ENCODE measurements at places on chromosomes 6 and 20.

DNA sequence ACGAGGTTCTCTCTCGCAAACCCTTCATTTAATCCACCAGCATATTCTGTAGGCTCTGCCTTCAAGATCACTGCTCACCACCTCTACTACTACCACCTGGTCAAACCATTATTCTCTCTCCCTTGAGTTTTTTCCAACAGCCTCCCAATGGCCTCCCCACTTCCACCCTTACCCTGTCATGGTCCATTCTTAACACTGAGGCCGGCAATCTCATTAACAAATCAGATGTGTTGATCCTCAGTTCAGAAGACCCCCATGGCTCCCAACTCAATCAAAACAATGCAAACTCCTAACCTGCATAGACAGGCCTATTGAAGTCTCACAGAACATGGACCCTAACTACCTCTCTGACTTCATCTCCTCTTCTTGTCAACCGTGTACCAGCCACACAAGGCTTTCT is 2.2 kb downstream of the AURKA start:
- no peak for DNase-seq

DNA sequence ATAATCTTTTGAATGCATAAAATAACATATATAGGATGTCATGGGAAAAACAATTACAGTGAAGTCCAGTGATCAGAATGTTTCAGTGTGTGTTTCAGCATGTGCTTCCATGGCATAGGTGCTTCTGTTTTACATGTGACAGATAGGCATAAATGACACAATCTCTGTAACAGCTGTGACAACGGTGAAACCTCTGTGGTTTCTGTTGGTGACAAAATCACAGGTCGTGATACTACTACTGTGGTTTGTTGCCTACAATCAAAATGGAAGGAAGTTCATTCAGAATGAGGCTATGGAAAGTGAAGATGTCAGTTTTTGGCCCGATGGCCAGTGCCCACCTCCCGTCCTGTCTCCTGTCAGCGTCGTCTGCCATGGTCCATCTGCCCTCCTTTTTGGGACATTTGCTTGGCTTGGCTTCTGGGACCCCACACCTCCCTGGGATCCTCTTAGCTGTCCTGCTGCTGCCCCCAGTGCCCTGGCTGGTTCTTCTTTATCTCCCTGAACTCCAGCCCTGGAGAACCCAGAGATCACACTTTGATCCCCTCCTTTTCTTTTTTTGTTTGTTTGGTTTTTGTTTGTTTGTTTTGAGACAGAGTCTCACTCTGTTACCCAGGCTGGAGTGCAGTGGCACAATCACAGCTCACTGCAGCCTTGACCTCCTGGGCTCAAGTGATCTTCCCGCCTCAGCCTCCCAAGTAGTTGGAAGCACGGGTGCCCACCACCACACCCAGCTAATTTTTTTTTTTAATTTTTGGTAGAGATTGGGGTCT is 79.3 kb upstream of the NAA20 start:
- DNase-seq, result no peak

GRCh38 chr6:11288065-11288464 is 55.6 kb upstream of the NEDD9 start:
- DNase-seq, result no peak

GRCh38 chr20:16216914-16217230 is 356.4 kb downstream of the KIF16B start:
- no peak for DNase-seq

- no peak for DNase-seq
Observed at GRCh38 chr6:125804264-125804663, 13.5 kb downstream of the NCOA7 start.

DNA sequence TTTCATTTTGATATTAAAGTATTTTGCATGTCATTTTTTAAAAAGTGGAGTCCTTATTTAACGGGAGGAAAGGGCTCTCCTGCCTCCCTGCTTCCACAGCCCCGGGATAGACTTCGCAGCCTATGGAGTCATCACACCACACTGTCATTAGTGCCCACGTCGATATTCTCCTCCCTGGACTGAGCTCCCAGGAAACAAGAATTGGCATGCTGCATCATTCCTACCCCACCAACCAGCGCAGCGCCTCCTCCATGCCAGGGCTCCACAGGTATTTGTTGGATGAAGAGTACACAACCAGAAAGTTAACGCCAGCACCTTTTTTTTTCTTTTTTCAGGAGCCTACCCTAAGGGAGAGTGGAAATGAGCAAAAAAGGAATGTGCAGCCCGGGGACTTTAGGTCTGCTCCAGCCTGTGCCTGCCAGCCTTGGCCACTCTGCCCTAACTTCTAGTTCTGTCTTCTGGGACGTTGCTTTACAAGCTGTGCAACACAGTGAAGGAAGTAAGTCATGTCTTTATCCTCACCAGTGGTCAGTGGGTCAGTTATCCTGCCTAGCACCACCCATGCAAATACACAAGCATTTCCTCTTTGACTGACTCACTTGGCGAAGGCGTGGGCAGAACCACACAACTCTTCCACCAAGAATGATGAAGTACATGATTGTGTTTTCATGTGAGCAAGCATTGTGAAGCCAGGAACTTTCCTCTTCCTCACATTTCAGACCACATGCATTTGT is 180.7 kb upstream of the UST start:
- no peak for DNase-seq

DNA sequence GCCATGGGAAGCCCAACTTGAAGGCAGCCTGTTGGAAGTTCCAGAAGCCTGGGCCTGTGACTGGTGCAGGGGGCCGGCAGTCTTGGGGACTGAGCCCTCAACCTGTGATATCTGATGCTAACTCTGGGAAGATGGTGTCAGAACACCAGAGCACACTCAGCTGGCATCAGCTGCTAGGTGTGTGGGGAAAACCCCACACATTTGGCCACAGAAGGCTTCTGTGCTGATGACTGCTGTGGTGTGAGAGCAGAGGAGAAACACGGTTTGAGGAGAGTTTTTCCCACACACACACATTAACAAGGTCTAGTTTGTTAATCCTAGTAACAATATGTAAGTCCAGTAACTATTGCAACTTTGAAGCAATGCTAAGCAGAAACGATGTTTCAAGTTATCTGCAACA is 78.0 kb downstream of the PSMB1 start:
- DNase-seq, result no peak

GRCh38 chr6:24242924-24243323 is 114.9 kb downstream of the DCDC2 start:
- no peak for DNase-seq

- DNase-seq, result no peak
Observed at GRCh38 chr6:161256407-161256806, 17.5 kb downstream of the AGPAT4 start.

GRCh38 chr20:327186-328026 is 2.1 kb downstream of the SOX12 start:
- no peak for DNase-seq

GRCh38 chr6:36556281-36556680 is 9.0 kb upstream of the STK38 start:
- DNase-seq, result no peak

All from stimulated activated CD8-positive, alpha-beta memory T cell treated with anti-CD3 and anti-CD28 coated beads, Interleukin-4, amount 100 ng/mL, for 1 hour (primary cell).